ENCODE measurements at places on chromosomes 7 and 10.

DNA sequence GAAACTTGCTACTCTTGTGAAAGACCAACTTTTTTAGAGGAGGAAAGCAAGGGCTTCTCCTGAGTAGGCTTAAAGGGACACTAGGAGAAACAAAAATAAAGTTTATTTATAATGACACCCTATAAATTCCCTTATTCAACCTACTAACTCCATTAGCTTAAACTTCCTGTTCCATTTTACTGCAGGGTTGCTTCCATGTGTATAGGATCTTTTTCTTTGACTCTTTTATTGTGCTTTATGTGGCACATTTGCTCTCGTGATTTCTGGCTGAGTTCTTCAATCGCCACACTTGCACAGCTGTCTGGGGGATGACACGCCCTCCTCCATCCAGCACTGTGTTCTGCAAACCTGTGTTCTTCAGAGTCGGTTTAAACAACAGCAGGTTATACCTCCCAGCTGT is 225.7 kb upstream of the NPVF start:
- DNase-seq, result no peak

DNA sequence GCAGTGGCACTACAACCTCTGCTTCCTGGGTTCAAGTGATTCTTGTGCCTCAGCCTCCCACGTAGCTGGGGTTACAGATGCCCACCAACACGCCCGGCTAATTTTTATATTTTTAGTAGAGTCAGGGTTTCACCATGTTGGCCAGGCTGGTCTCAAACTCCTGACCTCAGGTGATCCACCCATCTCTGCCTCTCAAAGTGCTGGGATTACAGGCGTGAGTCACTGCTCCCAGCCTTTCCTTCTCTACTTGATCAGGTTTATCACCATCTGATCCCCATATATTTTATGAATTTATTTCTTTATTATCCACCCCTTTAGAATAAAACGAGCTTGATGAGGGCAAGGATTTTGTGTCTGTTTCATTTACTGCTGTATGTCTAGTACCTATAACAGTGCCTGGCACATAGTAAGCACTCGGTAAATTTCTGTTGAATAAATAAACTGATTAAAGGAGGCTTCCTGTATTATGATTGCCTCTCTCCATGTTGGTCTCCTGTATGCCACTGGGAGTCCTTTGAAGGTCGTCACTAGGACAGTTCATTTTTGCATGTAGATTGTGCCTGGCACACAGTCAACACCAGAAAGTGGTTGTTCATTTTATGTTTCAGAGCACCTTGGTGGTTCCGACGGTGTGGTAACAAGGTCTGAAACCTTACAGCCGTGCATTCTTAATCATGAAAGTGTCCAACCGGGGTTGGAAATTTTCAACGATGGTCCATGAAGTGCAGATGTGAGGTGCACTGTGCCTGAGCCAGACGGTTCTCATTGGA is 9.6 kb upstream of the EIF3A start:
- DNase-seq, result no peak

- DNase-seq, result no peak
These were observed 6.5 kb downstream of the WDR91 start for GRCh38 chr7:135204876-135205275.

- DNase-seq, result no peak
These were observed 89.7 kb downstream of the POLR1F start for GRCh38 chr7:19619122-19619521.

- no peak for DNase-seq
These were observed 106.3 kb downstream of the INPP5A start for GRCh38 chr10:132643709-132644526.

- no peak for DNase-seq
These were observed 331.6 kb upstream of the ZNF32 start for GRCh38 chr10:43980313-43980712.

DNA sequence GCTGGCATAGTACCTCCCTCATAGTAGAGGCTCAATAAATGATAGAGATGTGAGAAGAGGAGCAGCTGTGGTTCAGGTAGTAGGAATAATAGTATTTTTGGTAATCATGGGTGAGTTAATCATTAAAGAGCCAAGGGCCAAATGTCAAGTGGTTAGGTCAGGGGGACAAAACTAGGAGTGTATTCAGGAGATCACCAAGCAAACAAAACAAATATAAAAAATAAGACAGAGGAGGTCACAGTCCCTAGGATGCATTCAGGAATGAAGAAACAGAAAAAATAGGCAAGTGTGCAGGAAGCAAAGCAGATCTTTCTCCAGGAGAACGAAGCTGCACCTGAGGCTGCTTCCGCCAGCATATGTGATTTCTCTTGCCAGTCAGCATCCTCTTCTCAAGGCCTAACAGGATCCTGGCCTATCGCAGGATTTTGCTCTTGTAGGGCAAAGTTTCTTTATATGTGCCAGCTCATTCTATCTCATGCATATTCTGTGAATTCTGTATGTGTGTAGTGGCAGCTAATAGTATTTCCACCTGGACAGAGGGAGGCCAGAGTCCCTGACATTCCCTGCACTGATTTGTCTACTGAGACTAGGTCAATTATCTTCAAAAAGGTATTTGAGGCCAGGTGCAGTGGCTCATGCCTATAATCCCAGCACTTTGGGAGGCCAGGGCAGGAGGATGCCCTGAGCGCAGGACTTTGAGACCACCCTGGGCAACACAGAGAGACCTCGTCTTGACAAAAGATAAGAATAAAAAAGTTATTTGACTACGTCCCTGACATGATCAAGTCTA is 82.7 kb downstream of the AKR1D1 start:
- no peak for DNase-seq

GRCh38 chr7:92725161-92725925 is 111.0 kb downstream of the CDK6 start:
- no peak for DNase-seq

DNA sequence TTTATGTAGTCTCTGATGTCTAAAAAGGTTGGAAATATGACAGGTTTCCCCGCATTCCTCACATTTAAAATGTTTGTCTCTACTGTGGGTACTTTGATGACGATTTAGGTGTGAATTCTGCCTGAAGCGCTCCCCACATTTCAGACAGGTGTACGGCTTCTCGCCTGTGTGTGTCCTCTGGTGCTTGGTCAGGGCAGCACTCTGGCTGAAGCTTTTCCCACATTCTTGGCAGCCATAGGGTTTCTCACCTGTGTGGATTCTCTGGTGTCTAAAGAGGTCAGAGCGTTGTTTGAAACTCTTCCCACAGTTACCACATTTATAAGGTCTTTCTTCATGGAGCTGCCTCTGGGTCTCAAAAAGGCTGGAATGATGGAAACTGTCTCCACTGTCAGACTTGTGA is 6.3 kb downstream of the ZNF394 start:
- no peak for DNase-seq

DNA sequence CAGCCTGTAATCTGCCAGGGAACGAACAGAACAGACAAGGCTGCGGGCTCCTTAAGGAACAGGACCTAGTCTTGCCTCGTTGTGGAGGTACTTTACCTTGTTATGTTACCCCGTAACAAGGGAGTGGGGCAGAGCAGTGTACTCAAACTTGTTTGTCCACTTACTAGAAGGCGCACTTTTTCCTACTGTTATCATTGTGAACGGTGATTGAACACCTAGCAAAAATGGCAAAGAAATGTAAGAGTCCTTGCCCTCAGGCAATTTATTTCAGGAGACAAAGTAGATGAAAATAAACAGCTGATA is 620 bp upstream of the IMPDH1 start:
- no peak for DNase-seq

DNA sequence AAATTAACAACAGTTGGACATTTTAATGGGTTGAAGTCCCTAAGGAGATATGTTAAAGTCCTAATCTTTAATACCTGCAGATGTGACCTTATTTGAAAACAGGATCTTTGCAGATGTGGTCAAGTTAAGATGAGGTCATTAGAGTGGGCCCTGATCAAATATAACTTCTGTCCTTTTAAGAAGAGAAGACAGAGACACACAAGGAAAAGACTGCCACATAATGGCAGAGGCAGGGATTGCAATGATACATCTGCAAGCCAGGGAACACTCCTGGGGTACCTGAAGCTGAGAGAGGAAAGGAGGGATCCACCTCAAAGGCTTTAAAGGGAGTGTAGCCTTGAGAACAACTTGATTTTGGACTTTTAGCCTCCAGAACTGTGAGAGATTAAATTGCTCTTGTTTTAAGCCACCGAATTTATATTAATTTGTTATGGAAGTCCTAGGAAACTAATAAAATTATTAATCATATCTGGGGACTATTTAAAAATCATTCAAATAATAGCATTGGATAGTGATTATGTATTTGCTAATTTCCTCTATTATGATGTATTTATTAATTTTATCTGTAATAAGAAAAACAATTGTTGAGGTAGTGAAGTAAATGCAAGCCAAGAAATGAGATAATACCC is 700.0 kb upstream of the PCDH15 start:
- DNase-seq, result peak; percentile 15

DNA sequence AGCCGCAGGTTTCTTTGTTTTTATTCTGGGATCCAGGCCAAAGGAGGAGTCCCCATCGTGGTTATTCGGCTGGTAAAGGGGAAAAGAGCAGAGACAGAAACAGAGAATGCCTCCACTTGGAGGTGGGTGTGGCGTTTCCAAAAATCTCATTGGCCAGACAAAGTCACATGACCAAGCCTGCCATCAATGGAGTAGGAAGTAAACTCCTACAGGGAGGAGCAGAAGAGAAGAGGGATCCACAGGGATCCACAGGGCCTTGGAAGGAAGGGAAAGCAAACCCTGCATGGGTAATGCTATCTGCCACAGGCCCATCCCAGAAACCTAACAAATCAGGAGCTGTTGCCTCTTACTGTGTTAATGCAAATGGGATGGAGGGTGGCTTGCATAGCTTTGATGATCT is 425.7 kb upstream of the GALNT17 start:
- no peak for DNase-seq

- DNase-seq, result no peak
These were observed 31.0 kb downstream of the PRSS2 start for GRCh38 chr7:142801601-142802295.

GRCh38 chr7:84783141-84783778 is 403.6 kb downstream of the SEMA3D start:
- DNase-seq, result no peak

DNA sequence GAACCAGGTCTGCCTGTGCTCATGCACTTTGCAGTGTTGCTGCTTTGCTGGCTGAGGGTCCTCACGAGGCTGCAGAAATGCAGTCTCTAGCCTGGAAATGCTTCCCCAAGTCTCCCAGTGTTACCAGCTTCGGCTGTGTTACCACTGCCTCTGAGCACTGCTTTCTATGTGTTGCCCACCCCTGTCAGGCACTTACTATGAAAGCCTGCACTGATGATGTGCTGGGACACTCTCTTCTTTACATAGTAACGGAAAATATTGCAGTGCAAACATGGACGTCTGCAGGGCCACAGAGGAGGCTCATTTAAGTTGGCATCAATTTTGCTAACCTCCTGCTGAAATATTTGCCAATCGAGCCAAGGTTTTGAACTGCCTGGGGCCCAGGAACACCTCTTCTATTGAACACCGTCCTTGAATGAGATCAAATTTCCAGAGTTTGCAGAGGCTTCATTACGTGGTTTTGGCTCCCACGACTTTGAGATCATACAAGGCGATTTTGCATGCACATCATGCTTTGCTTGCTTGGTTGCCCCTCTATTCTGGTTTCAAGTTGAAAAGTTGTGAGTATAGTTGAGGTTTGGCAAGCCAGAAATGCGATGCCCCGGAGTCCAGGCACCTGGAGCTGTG is 404.7 kb upstream of the PODXL start:
- no peak for DNase-seq

GRCh38 chr10:71156436-71156835 is 55.9 kb upstream of the UNC5B start:
- DNase-seq, result no peak

GRCh38 chr10:102109166-102110116 is 10.7 kb downstream of the LDB1 start:
- DNase-seq, result no peak

- no peak for DNase-seq
These were observed 9.7 kb upstream of the ZNF485 start for GRCh38 chr10:43596546-43596945.

- no peak for DNase-seq
These were observed at the start of gene A1CF for GRCh38 chr10:50885097-50885859. Gene A1CF, minus strand, starts transcription at chr10:50885627. Its CDS starts 25,687 bp downstream, at chr10:50859940.

DNA sequence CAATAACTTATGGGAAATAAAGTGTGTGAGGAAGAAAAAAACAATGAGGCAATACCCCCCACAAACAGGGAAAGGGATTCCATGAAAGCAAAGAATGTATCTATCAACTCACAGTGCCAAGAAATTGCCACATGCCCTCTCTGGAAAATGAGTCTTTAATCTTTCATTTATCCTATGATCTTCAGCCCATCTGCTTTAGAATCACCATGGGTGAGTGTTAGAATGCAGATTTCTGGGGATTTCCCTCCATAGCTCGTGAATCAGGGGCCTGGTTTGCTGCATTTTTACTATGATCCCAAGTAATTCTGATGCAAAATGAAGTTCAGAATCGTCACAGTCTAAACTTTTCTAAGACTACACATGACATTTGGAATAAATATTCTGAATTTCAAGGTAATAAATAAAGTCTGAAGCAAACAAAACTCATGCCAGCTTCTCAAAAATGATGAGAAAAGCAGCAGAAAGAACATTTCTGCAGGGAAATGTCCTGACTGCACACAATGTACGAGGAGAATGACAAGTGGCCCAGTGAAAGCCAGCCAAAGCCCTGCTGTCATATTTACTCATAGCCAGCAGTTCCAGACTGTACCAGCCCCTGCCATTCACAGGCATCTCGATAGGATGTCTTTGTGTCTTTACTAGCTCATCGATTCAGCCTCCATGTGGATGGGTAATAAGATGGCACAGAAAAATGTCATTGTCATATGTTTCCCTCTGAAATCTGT is 167.1 kb downstream of the ELMO1 start:
- DNase-seq, result no peak

GRCh38 chr7:139771001-139771956 is 6.5 kb downstream of the HIPK2 start:
- peak; percentile 82 for DNase-seq
